ENCODE measurements at places on chromosomes 3 and 15. TPM values are rescaled to one million over a fixed set of nuclear protein-coding genes. Genes with fewer than 3 reads are reported as not detected.

Gene CFAP44
- 3.1 TPM for total RNA-seq

Gene WDR82
- total RNA-seq: 45.4 TPM

Gene SPINK8
- not detected for total RNA-seq

DNA sequence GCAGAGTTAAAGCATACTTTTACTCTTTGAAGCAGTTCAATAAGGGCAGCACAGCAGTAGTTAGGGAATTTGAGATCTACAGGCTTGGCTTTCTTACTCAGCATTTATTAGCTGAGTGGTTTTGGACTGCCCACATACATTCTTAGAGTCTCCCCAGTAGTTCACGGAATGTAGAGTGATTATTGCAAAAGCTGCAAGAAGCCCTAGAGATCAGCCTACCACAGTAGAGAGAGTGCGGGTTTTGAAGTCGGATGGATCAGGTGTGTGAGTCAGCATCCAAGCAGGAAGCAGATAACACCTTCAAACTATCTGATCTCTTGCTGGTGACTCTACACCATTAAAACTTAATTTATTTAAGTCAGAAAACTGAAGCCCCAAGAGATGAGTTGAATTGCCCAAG lies 171.9 kb downstream of the SYNPR start:
- no peak overlapping the region for H3K4me3 ChIP-seq
- no peaks in the 10 kb centered on the region for H3K4me1 ChIP-seq
- no peak for DNase-seq

GRCh38 chr3:143850877-143851276 lies 2.6 kb upstream of the SLC9A9 start:
- no peaks in the 10 kb centered on the region for H3K27me3 ChIP-seq
- DNase-seq: no peak
- H3K27ac ChIP-seq: no peak overlapping the region
- H3K36me3 ChIP-seq: no peaks in the 10 kb centered on the region
- no peak overlapping the region for H3K4me3 ChIP-seq

DNA sequence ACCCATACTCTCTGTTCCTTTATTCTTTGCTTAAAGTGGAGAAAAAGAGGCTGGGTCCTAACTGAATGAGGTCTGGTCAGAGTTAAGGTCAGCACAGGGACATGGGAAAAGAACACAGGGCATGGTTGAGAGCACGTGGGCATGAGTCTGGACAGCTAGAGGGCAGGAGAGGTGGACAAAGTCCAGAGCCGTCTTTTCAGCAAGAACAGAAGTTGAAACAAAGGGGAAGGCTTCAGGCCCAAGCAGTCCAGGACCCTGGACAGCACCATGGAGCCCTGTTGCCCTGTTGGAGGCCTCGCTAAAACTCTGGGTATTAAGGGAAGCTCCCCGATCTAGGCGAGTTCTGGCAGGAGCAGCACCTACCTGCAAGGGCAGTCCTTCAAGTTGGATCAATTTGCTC lies 50.7 kb downstream of the XYLB start:
- no peak overlapping the region for H3K4me3 ChIP-seq
- peak; percentile 86 for DNase-seq
- no peaks in the 10 kb centered on the region for H3K4me1 ChIP-seq
- no peaks in the 10 kb centered on the region for H3K27me3 ChIP-seq
- no peak overlapping the region for H3K27ac ChIP-seq

DNA sequence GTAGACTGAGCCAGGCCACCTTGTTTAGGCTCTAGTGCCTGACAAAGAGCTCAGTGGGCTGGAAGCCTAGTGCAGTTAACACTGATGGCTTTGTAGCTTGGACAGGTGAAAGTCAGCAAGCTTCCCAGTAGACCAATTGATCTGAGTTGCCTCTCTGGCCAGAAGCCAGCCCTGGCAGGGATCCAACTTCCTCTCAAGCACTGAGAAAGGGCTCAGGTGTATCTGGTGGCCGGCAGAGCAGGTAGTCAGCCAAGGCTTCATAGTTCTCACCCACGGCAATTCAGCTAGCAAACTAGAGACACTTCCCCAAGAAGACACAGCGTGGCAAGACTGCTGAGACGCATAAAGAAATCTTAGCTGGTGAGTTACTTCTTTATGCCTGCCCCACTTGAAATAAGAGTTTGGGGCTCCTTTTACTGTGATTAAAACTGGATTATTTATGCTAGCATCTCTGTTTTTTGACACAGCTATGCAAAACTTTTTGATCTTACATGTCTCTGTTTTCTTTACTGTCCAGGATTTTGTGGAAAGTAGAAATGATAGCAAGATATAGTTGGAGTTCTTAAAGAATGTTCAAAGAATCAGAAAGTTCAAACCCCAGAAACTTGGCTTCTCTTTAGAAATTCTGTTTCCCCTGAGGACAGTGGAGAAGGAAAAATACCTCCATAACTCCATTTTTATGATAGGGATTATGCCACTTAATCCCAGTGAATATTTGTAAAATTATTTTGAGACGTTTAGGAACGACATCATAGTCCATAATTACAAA lies 8.4 kb upstream of the CA12 start:
- no peaks in the 10 kb centered on the region for H3K4me1 ChIP-seq
- no peak overlapping the region for H3K4me3 ChIP-seq
- H3K27ac ChIP-seq: no peak overlapping the region

Data from neural progenitor cell (in vitro differentiated cells).